Ureter (tissue), 1 donor: ENCODE measurements at places on chromosomes 1 and 21. TPM values are rescaled to one million over a fixed set of nuclear protein-coding genes. Genes with fewer than 3 reads are reported as not detected.

HES5 gene
- 0.57 TPM for total RNA-seq

PTPRU gene
- 100 TPM for total RNA-seq

SIM2 gene
- total RNA-seq = 0.49 TPM

GUCA2B gene
- total RNA-seq = not detected

NR5A2 gene
- total RNA-seq = 5.9 TPM

ATP6V1G3 gene
- total RNA-seq = not detected

TNFRSF1B gene
- total RNA-seq = 28.0 TPM

PLXNA2 gene
- total RNA-seq = 51.7 TPM

HCRTR1 gene
- total RNA-seq = not detected

GALNT2 gene
- 67.9 TPM for total RNA-seq

PGM1 gene
- total RNA-seq = 32.9 TPM

DMRTA2 gene
- not detected for total RNA-seq

PGBD5 gene
- 1.8 TPM for total RNA-seq

NBPF19 gene
- total RNA-seq = 21.8 TPM

ITLN2 gene
- not detected for total RNA-seq

PPT1 gene
- 92.4 TPM for total RNA-seq

FAM177B gene
- 0.44 TPM for total RNA-seq

UBE2U gene
- not detected for total RNA-seq

NTMT2 gene
- not detected for total RNA-seq

FOXD3 gene
- total RNA-seq = not detected

SAMSN1 gene
- total RNA-seq = 8.3 TPM

GJA5 gene
- 5.0 TPM for total RNA-seq

ZNF678 gene
- 14.0 TPM for total RNA-seq

FNBP1L gene
- total RNA-seq = 53.2 TPM

CAPN9 gene
- 3.0 TPM for total RNA-seq

ASAP3 gene
- total RNA-seq = 44.4 TPM

SH2D1B gene
- 0.16 TPM for total RNA-seq

S100B gene
- total RNA-seq = 3.0 TPM

CSF1 gene
- 26.1 TPM for total RNA-seq

RAVER2 gene
- 11.5 TPM for total RNA-seq

SAMD13 gene
- total RNA-seq = 4.7 TPM

OR2T33 gene
- total RNA-seq = not detected

EPHA8 gene
- not detected for total RNA-seq

KIF26B gene
- 8.0 TPM for total RNA-seq

SV2A gene
- total RNA-seq = 5.5 TPM

OR2L3 gene
- not detected for total RNA-seq

NPHS2 gene
- total RNA-seq = not detected

KCNAB2 gene
- 17.5 TPM for total RNA-seq

S100A1 gene
- not detected for total RNA-seq

LAD1 gene
- total RNA-seq = 186 TPM

LCE1E gene
- total RNA-seq = not detected

CHAF1B gene
- 2.4 TPM for total RNA-seq

MTMR11 gene
- 14.6 TPM for total RNA-seq

RHCE gene
- total RNA-seq = 0.29 TPM

PTAFR gene
- total RNA-seq = 9.9 TPM

ALX3 gene
- not detected for total RNA-seq

CHRNB2 gene
- total RNA-seq = 0.36 TPM

OTUD3 gene
- total RNA-seq = 12.3 TPM

RBM11 gene
- 9.1 TPM for total RNA-seq

NFASC gene
- total RNA-seq = 52.3 TPM

FCGR2B gene
- total RNA-seq = 11.6 TPM

BCAN gene
- total RNA-seq = 1.1 TPM

CYP4Z1 gene
- total RNA-seq = 3.5 TPM

CD101 gene
- 1.1 TPM for total RNA-seq

ORC1 gene
- 1.1 TPM for total RNA-seq

FASLG gene
- 0.47 TPM for total RNA-seq

AGT gene
- 47.6 TPM for total RNA-seq

C4BPA gene
- 0.21 TPM for total RNA-seq

DIPK1A gene
- 8.9 TPM for total RNA-seq
